ENCODE measurements at places on chromosomes 6 and 20. TPM values are rescaled to one million over a fixed set of nuclear protein-coding genes. Genes with fewer than 3 reads are reported as not detected.

DNA sequence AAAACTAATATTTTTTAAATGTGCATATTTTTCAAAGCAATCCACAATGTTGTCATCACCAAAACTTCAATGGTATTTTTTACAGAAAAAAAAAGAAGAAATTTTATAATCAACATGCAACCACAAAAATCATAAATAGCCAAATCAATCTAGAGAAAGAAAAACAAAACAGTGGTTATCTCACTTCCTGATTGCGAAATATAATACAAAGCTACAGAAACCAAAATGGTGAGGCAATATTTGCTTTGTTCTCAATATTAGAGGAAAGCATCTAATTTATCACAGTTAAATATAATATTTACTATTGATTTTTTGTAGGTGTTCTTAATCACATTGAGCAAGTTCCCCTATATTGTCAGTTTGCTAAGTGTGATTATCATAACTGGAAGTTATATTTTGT lies 720.7 kb upstream of the ADGRB3 start:
- no peak for DNase-seq

- DNase-seq, result no peak
Observed at GRCh38 chr20:60957621-60958020, 294.4 kb upstream of the CDH4 start.

DNA sequence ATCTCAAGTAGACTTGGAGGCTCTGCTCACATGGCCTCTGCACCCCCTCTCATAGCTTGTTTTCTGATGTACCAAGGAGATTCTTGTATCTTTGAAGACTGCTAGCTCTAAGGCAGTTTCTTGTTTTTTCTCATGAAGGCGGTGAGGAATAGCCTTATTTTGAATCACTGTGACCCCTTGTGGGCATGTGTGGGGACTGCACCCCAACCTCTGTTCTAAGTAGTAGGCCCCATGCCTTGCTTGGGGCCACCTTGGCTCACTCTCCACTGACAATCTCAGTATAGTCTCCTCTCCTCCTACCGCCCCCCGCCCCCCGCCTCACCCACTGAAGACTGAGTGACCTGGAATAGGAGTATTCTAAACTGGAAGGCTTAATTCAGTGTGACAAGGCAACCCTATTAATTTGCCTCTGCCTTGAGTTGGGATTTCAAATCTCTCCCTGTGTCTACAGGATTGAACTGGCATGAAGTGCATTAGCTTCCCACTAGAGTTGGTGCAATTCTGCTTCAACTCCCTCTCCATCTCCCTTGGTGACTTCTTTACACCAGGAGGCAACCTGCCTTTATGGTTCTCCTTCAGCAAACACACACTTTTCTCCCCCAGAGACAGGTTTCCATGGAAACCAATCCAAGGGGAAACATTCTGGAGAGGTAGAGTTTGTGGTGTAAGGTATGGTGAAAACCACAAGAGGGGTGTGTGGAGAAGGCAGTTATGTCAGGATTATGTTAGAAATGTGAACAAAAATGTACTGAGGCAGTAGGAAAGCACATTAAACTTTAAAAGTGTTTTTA lies 75.4 kb upstream of the ECI2 start:
- peak; percentile 65 for DNase-seq

RSPH9 gene
- total RNA-seq, result not detected

CEBPB gene
- 43.9 TPM for total RNA-seq

GRCh38 chr20:63509088-63509564 lies 10.2 kb upstream of the EEF1A2 start:
- no peak for DNase-seq

GRCh38 chr6:7201732-7202541 lies 94.2 kb downstream of the RREB1 start:
- no peak for DNase-seq

GRCh38 chr6:109456710-109457561 lies 1.4 kb upstream of the MICAL1 start:
- DNase-seq, result peak; percentile 39

DNA sequence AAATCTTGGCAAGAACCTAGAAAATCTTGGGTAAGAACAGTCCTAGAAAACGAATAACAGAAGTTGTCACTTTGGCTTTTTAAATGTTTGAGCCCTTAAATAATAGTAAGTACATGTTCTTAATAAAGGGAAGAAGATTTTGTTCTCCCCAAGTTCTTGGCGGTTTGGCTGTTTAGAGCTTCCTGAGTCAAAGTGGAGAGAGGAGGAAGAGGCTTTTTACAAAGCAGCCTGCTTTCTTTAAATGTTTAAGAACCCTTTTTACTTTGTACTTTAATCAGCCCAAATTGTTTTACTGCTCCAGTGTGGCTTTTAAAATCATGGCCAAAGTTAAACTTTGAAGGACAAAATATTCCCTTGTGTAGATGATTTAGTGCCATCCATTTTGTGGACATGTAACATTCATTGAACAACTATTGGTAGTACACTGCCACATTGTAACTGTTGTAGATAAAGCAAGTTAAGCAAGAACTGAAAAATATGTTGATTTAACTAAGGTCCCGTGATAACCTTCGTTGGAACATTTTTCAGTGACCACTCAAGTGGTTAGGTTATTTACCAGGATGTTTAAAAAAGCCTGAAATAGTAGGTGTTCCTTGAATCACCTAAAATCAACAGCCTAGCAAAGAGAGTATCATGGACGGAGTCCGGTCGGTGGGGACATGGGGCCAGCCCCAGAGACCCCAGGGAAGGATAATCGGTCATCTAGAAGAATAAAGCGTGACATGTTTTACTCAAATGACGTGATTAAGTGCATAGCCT lies 2.4 kb downstream of the AMD1 start:
- no peak for DNase-seq

GRCh38 chr6:79079561-79080041 lies 1.5 kb upstream of the PHIP start:
- DNase-seq, result no peak

DNA sequence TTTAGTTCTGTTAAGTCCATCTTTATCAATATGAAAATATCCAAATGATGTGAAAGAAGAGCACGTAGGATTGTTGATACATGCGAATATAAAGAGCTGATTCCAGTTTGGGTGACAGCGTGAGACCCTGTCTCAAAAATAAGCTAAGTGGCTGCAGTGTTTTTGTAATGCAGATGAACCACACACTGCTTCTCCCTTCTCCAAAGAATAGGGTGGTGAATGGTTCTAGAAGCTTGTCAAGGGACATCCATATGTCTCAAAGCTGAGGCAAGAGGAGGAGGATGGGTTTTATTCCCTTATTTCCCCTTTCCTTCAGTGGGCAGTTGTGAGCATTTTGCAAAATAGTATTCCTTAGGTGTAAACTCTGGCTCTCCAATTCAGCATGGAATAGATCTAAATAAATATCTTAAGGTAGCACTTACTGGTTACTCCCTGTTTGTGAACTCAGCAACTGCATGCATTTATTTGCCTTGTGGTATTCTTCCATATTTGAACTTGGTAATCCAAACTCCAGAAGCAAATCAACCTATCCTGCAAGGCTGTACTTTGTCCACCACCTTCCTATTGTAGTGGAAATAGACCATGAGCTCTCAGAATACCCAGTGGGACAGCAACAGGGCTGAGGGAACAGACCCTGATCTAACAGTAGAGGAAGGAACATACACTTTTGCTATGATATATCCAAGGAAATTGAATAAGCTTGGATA lies 38.0 kb downstream of the XRN2 start:
- DNase-seq, result no peak

- no peak for DNase-seq
Observed at GRCh38 chr20:4120921-4121321, 105.6 kb upstream of the RNF24 start.

DNA sequence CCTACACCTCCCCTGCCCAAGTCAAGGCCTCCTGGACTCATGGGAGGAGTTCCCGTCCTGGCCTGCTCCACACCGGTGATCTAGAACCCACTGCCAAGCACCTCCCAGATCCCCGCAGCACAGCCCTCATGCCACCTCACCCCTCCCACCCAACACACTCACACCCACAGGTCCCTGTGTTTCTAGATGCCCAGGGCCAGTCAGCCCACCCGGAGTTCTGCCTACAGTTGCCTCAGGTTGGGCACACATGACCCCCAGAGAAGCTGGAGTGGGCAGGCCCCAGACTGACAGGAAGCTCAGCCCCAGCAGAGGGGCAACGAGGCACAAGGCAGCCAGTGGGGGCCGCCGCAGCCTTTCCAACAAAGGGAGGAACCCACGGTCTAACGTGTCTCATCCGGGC lies 29.6 kb downstream of the RRBP1 start:
- DNase-seq, result no peak

GRCh38 chr6:40535110-40535818 lies 51.9 kb downstream of the LRFN2 start:
- DNase-seq, result no peak

DNA sequence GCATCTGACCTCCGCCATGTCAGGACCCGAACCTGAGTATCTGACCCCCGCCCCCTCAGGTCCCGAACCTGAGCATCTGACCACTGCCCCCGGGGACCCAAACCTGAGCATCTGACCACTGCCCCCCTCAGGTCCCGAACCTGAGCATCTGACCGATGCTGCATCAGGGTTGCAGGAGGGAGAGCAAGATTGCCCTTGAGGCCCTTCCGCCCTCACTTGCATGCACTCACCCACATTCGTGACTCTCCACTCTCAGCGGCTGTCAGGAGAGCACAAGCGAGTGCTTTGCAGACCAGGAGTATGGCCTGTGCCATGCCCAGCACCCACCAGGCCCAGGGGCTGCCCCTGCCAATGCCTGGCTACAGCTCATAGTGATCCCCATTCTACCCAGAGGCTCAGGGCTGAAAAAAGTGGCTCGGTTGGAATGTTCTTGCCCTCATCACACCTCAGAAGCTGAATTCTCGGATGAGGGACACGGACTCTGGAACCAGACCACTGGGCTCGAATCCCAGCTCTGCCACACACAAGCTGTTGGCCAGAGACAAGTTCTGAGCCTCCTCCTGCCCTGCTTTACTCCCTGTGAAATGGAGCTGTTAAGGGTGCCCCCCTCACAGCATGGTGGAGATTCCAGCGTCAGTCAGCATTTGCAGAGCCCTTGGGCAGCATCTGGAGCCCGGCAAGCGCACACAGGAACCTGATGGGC lies 82.1 kb downstream of the DLL1 start:
- DNase-seq, result no peak

DNA sequence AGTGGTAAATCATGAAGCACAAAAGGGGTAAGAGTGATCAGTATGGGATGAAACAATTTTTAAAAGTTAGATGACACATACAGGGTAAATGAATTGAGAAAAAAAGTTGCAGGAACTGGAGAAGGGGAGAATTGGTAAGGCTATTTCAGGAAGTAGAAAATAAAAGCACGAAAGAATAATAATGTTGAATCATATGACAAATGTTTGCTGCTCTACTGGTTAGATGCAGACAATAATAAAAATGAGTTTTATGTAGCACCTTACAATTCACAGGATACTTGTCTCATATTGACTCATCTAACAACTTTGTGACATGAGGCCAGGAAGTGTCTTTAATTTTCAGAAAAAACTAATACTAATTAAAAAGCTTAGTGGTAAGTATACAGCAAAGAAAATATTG lies 566.5 kb upstream of the MARCKS start:
- no peak for DNase-seq

GRCh38 chr20:51535075-51535386 lies 7.5 kb downstream of the NFATC2 start:
- no peak for DNase-seq

GRCh38 chr6:108902382-108902792 lies 54.2 kb downstream of the ARMC2 start:
- no peak for DNase-seq

- DNase-seq, result no peak
Observed at GRCh38 chr6:170289951-170290295, 955 bp downstream of the DLL1 start.

DNA sequence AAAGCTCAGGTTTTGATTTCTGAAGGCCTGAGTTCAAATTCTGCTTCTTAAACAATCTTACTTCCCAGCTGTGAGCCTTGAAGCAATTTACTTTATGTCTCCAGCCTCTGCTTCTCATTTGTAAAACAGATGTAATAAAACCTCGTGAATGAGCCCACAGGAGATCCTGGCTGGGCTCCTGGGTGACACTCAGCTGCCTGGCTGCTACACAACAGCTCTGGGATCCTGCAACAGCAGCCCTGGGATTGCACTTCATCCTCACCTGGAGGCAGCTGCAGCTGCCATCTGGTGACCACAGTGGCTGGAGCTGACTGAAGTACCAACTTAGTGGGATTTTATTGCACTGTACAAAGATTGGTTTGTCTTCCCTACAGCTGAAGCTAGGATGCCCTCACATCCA lies 98.6 kb downstream of the NDUFAF5 start:
- DNase-seq, result no peak

DNA sequence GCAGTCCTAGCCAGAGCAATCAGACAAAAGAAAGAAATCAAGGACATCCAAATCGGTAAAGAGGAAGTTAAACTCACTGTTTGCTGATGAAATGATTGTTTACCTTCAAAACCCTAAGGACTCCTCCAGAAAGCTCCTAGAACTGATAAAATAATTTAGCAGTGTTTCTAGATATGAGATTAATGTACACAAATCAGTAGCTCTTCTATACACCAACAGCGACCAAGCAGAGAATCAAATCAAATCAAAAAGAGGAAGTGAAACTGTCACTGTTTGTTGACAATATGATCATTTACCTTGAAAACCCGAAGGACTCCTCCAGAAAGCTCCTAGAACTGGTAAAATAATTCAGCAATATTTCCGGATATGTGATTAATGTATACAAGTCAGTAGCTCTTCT lies 21.7 kb downstream of the SERPINB9 start:
- DNase-seq, result no peak

- DNase-seq, result peak; percentile 67
Observed at GRCh38 chr6:80338201-80338836, 231.8 kb downstream of the BCKDHB start.

DNA sequence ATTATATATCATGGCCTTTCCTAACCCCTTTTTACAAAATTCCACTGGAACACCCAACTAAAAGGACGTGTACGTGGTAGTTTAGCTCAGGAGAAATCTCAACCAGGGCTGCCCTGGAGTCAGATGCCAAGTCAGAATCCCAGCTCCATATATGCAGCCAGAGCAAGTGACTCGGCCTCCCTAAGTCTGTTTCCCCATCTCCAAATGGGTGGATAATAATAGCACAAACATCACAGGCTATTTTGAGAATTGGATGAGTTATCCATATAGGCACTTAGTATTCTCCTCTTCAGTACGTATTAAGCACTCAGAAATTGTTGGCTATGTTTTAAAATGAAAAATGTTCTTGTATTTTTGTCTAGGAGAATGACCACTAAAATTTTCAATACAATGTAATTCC lies 481.5 kb downstream of the CD109 start:
- no peak for DNase-seq

DNA sequence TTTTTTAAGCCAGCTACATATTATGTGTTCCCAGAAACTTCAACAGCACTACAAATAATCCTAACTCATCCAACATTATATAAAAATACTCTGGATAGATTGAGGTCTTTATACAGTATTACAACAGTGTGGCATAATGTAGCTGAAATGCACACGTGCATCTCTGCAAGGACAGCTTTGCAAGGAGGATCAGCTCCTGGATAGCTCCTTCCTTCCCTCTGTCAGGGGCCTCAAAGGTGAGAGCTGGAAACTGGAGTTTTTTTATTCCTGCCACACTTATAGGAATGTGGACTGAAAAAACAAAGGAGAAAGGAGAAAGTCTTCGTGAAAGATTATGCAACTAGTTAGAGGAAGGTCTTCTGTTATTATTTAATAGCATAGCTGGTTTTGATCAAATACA lies 53.1 kb downstream of the PLG start:
- DNase-seq, result no peak

SMIM29 gene
- total RNA-seq, result 23.9 TPM

CCN5 gene
- not detected for total RNA-seq

CRIP3 gene
- total RNA-seq, result 2.0 TPM
